ENCODE measurements at places on chromosomes 1 and 21. TPM values are rescaled to one million over a fixed set of nuclear protein-coding genes. Genes with fewer than 3 reads are reported as not detected.

SLC45A3 gene
- total RNA-seq = not detected

SLAMF6 gene
- 33.8 TPM for total RNA-seq

S100A3 gene
- not detected for total RNA-seq

CCDC24 gene
- total RNA-seq = 2.2 TPM

UBE4B gene
- 31.3 TPM for total RNA-seq

RIMKLA gene
- 2.9 TPM for total RNA-seq

OR11L1 gene
- not detected for total RNA-seq

ORC1 gene
- 27.0 TPM for total RNA-seq

PSRC1 gene
- 27.0 TPM for total RNA-seq

E2F2 gene
- total RNA-seq = 93.4 TPM

INKA2 gene
- 2.8 TPM for total RNA-seq

NBPF20 gene
- total RNA-seq = 0.90 TPM

GNG4 gene
- total RNA-seq = 0.18 TPM

TARBP1 gene
- total RNA-seq = 24.8 TPM

CAMTA1 gene
- 43.0 TPM for total RNA-seq

RIPK4 gene
- total RNA-seq = not detected

VAMP3 gene
- 36.5 TPM for total RNA-seq

RIIAD1 gene
- not detected for total RNA-seq

LINGO4 gene
- 1.3 TPM for total RNA-seq

KRTAP19-5 gene
- not detected for total RNA-seq

RGS7 gene
- not detected for total RNA-seq

SHISAL2A gene
- total RNA-seq = 10.8 TPM

TEKT2 gene
- not detected for total RNA-seq

DEDD gene
- 40.0 TPM for total RNA-seq

SH2D5 gene
- not detected for total RNA-seq

OR2L5 gene
- not detected for total RNA-seq

S100A4 gene
- total RNA-seq = 1,297 TPM

RCSD1 gene
- 155 TPM for total RNA-seq

GJA5 gene
- not detected for total RNA-seq

FAAH gene
- 4.0 TPM for total RNA-seq

STYXL2 gene
- not detected for total RNA-seq

ALX3 gene
- not detected for total RNA-seq

SPTA1 gene
- not detected for total RNA-seq

RNPEP gene
- total RNA-seq = 38.5 TPM

WNT9A gene
- 2.0 TPM for total RNA-seq

APOBEC4 gene
- total RNA-seq = not detected
